ENCODE measurements at places on chromosomes 13 and 19. TPM values are rescaled to one million over a fixed set of nuclear protein-coding genes. Genes with fewer than 3 reads are reported as not detected.
A peak's percentile ranks its signal among the peaks of the same experiment; 100 is the strongest.

TUBA3C gene
- total RNA-seq, result not detected

- no peak overlapping the region for H3K4me3 ChIP-seq
- H3K27ac ChIP-seq, result no peak overlapping the region
- H3K4me1 ChIP-seq, result peaks cover 4% of the 10 kb centered on the region
- no peaks in the 10 kb centered on the region for H3K27me3 ChIP-seq
- no peak for DNase-seq
Measured at GRCh38 chr13:110880627-110881026, 34.2 kb downstream of the ANKRD10 start.

GRCh38 chr19:43498233-43498842, 6.2 kb downstream of the PHLDB3 start:
- DNase-seq, result no peak
- H3K27me3 ChIP-seq, result no peaks in the 10 kb centered on the region
- peaks cover 6% of the 10 kb centered on the region for H3K36me3 ChIP-seq
- peaks cover 12% of the 10 kb centered on the region for H3K4me1 ChIP-seq
- H3K4me3 ChIP-seq, result no peak overlapping the region

DNA sequence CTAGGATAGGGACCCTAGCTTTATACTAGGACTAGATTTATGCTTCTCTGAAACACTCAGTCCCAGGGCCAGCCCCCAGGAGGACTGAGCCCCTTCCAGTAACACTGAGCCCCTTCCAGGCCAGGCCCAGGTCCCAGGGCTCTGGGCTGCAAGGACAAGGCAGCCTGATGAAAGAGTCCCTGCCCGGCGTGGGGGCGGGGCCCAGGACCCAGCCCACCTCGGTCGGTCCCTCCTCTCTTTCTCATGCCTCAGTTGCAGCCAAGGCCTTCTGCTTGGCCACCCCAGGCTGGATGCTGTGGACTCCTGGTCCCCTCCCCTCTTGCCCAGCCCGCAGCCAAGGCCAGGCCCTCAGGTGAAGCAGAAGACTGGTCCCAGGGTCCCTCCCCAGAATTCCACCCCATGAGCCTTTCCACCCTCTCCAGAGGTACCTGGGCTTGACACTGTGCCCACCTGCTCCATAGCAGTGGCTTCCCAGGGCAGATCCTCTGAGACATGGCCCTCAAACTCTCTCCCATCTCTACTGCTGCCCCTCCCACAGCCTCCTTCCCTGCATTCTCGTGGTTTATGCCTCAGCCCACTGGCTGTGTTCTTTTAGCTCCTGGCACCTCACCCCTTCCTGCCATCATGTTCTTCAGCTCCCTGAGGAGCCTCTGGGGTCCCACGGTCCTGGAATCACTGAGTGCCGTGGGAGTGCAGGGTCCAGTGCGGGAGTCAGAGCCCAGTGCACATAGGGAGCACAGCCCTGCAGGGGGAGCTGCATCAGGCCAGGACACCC, 53.6 kb upstream of the C1QTNF9B start:
- no peak overlapping the region for H3K4me3 ChIP-seq
- H3K27ac ChIP-seq, result no peak overlapping the region
- no peak for DNase-seq
- H3K27me3 ChIP-seq, result peaks cover 31% of the 10 kb centered on the region

- peak overlapping the region; percentile 28 for H3K4me3 ChIP-seq
- no peaks in the 10 kb centered on the region for H3K36me3 ChIP-seq
- no peak overlapping the region for H3K27ac ChIP-seq
- peaks cover 30% of the 10 kb centered on the region for H3K27me3 ChIP-seq
- DNase-seq, result no peak
Measured at GRCh38 chr19:41936416-41936850, 8.2 kb upstream of the ERFL start.

DNA sequence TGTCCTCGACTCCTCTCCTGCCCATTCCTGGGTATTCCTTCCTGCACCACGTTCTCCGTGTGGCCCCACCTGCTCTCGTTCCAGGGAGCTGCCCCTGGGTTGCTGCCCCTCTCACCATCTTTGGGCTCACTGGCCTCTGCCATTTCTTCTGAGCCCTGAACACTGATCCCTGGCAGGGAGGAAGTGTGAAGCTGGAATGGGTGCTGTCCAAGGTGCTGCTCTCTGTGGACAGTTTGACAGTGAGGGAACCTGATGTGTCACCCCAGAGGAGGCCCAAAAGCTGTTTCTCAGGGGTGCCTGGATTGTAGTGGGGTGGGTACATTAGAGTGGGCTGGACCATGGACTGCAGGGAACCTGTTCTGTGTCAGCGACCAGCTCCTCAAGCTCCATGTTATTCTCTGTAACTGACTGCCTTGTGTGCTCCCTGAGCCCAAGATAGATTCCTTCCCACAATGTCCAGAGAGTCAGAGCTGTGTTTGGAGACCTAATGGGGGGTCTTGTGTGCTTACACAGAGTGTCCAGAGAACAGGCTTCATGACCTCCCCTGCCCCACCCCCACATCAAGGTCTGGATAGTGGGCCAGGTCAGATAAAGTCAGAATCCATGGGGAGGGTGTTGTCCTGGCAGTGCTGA, 7.2 kb upstream of the CEACAM8 start:
- no peaks in the 10 kb centered on the region for H3K36me3 ChIP-seq
- H3K4me3 ChIP-seq, result no peak overlapping the region
- no peaks in the 10 kb centered on the region for H3K4me1 ChIP-seq
- peaks cover 39% of the 10 kb centered on the region for H3K27me3 ChIP-seq
- no peak overlapping the region for H3K27ac ChIP-seq

DNA sequence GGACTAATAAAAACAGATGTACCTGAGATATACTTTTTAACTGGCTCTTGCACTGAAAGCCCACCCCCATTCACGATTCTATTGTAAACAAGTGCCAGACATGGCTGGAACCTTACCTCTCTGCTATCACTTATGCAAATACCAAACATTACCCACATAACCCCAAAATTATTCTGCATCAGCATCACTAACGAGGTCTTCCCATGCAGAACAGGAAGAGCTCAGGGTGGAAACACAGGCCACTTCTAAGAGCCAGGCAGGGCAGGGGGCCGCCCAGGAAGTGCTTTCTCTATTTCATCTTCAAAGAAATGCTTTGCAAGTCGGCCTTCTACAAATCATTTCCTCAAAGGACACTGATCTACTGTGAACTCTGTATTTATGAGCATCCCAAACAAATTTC, 7.3 kb downstream of the IRS2 start:
- peaks cover 34% of the 10 kb centered on the region for H3K4me1 ChIP-seq
- H3K27ac ChIP-seq, result peak overlapping the region; percentile 39
- no peaks in the 10 kb centered on the region for H3K27me3 ChIP-seq
- no peaks in the 10 kb centered on the region for H3K36me3 ChIP-seq
- no peak for DNase-seq
- H3K4me3 ChIP-seq, result peak overlapping the region; percentile 55

GRCh38 chr19:13262450-13262849, 112.2 kb downstream of the IER2 start:
- DNase-seq, result no peak
- peaks cover 17% of the 10 kb centered on the region for H3K27me3 ChIP-seq
- peaks cover 12% of the 10 kb centered on the region for H3K4me1 ChIP-seq
- no peaks in the 10 kb centered on the region for H3K36me3 ChIP-seq

GRCh38 chr19:6833166-6833790, 54.1 kb upstream of the ADGRE1 start:
- H3K36me3 ChIP-seq, result peaks cover 37% of the 10 kb centered on the region
- DNase-seq, result no peak
- H3K27ac ChIP-seq, result peak overlapping the region; percentile 80
- H3K4me3 ChIP-seq, result no peak overlapping the region

GRCh38 chr19:6014551-6015135, 36.7 kb upstream of the RANBP3 start:
- DNase-seq, result no peak
- H3K27me3 ChIP-seq, result no peaks in the 10 kb centered on the region
- H3K27ac ChIP-seq, result no peak overlapping the region

DNA sequence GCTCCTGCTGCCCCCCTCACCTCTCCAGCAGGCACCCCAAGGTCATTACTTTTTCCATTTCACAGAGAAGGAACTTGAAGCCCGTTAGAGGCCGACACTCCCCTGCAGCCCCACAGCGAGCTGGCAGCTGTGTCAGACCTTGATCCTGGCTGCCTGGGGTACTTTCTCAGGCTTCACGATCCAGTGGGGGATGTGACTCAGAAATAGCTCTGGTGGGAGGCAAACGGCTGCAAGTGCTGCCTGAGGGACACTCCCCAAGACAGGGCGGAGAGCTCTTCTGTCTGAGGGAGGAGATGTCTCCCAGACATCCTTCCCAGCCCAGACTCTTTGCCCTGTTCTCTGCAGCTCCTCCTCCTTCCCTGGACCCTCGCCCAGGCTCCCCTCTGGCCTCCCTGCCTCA, 4.8 kb downstream of the TSKS start:
- no peaks in the 10 kb centered on the region for H3K36me3 ChIP-seq
- H3K4me3 ChIP-seq, result no peak overlapping the region
- DNase-seq, result no peak
- no peaks in the 10 kb centered on the region for H3K4me1 ChIP-seq
- no peaks in the 10 kb centered on the region for H3K27me3 ChIP-seq
- no peak overlapping the region for H3K27ac ChIP-seq

DNA sequence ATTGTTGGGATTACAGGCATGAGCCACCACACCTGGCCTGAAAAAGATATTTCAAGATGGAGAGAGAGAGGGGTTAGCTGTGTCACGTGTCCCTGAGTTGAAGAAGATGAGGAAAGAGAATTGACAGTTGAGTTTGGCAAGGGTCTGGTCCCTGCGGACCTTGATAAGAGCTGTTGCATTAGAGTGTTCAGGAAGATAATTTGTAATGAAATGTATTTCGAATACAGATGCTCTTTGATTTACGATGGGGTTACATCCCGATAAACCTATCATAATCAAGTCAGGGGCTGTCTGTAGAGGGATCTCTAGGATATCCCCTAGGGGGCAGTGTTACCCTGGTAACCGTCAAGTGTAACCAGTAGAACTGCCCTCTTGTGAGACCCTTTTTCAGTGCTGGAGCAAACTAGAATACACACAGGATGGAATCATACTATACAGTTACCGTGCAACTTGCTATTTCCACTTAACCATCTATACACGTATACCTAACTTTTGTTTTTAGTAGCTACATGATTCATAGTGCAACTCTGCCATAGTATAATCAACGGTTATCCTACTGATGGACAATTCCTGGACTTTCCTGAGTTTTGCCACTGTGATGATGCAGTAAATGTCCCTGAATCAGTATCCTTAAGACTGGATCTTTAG, 1.5 kb upstream of the ELOF1 start:
- no peaks in the 10 kb centered on the region for H3K27me3 ChIP-seq
- peak; percentile 72 for DNase-seq
- no peaks in the 10 kb centered on the region for H3K36me3 ChIP-seq
- H3K4me3 ChIP-seq, result peak overlapping the region; percentile 89
- peaks cover 38% of the 10 kb centered on the region for H3K4me1 ChIP-seq

DNA sequence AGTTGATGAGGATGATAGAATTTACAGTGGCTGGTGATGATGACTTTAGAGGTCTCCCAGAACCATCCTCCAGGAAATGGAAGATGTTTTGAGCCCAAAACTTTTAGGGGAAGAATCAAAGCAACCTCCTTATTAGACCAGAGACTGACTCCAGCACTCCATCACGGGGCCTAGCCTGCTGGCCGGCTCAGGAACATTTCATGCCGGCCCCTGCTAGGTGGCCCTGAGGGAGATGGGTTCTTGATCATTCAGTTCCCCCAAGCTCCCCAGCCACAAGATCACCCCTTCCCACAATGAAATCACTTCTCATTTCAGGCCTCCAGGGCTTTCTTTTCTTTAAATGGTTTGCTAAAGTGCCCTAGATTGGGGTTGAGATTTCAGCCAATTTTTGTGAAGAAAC, 79.7 kb upstream of the SIAH3 start:
- no peak overlapping the region for H3K27ac ChIP-seq
- H3K4me1 ChIP-seq, result no peaks in the 10 kb centered on the region
- no peaks in the 10 kb centered on the region for H3K36me3 ChIP-seq
- H3K4me3 ChIP-seq, result no peak overlapping the region
- peaks cover 18% of the 10 kb centered on the region for H3K27me3 ChIP-seq

DNA sequence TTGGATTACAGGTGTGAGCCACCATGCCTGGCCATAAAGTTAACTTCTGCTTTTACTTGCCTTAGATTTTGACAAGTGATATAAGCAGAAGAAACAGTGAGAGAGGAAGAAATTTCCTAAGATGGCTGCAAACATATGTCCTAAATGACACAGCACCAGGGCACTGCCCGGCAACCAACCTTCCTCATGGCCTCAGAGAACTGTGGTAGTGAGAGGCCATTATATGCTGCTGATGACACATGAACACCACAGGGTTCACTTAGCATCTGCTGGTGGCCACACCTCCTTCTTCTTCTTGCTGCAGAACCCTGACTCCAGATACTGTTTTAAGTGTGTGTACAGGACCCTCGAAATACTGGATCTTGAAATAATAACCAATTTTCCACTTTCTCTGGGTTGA, 88.2 kb downstream of the KCTD12 start:
- H3K36me3 ChIP-seq, result no peaks in the 10 kb centered on the region
- no peak overlapping the region for H3K27ac ChIP-seq
- H3K4me1 ChIP-seq, result no peaks in the 10 kb centered on the region
- H3K27me3 ChIP-seq, result peaks cover 6% of the 10 kb centered on the region
- DNase-seq, result no peak

GRCh38 chr13:77389625-77390000, 62.7 kb upstream of the MYCBP2 start:
- no peak for DNase-seq
- no peak overlapping the region for H3K4me3 ChIP-seq
- peaks cover 16% of the 10 kb centered on the region for H3K27me3 ChIP-seq
- H3K36me3 ChIP-seq, result no peaks in the 10 kb centered on the region
- H3K27ac ChIP-seq, result no peak overlapping the region
- H3K4me1 ChIP-seq, result peaks cover 19% of the 10 kb centered on the region

GRCh38 chr13:74771964-74772363, 637.8 kb upstream of the KLF12 start:
- H3K27me3 ChIP-seq, result peaks cover 8% of the 10 kb centered on the region
- no peak overlapping the region for H3K4me3 ChIP-seq
- H3K27ac ChIP-seq, result no peak overlapping the region
- H3K4me1 ChIP-seq, result no peaks in the 10 kb centered on the region
- H3K36me3 ChIP-seq, result no peaks in the 10 kb centered on the region

- peaks cover 44% of the 10 kb centered on the region for H3K4me1 ChIP-seq
- H3K27ac ChIP-seq, result peak overlapping the region; percentile 97
- no peak for DNase-seq
Measured at GRCh38 chr19:54158812-54159351, 639 bp downstream of the LENG1 start.

DNA sequence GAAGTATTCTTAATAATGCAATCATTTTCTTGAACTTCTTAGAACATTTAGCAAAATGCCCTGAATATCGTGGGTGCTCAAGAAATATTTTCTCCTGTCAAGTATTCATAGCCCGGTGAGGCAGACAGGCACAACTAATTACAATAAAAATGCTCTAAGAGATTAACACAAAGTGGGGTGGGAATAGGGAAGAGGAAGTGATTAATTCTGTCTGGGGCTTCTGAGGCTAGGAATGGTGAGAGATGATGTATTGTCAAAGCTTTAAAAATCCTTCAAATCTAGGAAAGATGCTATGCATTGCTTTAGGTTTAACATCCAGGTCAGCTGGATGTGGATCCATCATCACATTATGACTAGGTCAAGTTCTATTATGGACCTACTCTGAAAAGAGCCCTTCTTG, 66.9 kb upstream of the POSTN start:
- H3K4me3 ChIP-seq, result no peak overlapping the region
- H3K27me3 ChIP-seq, result no peaks in the 10 kb centered on the region
- no peaks in the 10 kb centered on the region for H3K4me1 ChIP-seq
- no peak overlapping the region for H3K27ac ChIP-seq
